ENCODE measurements at places on chromosomes 4 and X.

DNA sequence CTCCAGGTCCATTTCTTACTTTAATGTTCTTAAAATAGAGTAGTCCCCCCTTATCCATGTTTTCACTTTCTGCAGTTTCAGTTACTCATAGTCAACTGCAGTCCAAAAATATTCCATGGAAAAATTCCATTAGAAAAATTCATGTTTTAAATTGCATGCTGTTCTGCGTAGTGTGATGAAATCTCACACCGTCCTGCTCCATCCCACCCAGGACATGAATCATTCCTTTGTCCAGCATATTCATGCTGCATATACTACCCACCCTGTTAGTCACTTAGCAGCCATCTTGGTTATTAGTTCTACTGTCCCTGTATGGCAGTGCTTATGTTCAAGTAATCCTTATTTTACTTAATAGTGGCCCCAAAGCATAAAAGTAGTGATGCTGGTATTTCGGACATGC lies 5.4 kb upstream of the PDLIM5 start:
- DNase-seq = no peak

DNA sequence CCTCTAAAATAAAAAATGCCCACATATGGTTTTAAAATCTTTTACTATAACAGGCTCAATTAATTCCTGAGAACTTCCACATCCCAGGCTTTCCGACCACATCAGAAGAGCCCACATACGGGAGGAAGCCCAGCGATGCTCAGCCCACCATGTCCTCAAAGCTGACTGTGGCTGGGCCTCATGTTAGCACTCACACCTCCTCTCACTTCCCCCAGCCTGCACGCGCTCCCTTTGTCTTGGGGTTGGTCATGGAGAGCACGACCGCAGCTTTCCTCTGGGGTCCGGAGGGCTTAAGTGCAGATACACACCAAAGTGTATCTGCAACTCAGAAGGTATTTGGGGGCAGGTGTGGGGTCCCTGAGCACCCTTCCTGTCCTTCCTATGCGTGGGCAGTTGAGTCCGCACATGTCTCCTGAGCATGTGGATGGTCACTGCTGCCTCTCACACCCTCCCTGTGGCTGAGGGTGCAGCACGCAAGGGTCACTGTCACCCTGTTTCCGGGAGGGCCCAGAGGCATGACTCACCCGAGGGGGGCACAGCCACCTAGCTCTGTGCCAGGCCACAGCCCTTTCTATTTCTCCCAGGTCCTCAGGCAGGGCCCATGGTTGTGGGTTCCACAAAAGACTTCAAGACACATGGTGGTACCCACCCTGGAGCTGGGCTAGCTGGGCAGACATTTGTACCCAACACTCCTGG lies 21.2 kb downstream of the WDR1 start:
- no peak for DNase-seq

- DNase-seq = no peak
These were observed 498.4 kb downstream of the BCOR start for GRCh38 chrX:39599339-39599738.

DNA sequence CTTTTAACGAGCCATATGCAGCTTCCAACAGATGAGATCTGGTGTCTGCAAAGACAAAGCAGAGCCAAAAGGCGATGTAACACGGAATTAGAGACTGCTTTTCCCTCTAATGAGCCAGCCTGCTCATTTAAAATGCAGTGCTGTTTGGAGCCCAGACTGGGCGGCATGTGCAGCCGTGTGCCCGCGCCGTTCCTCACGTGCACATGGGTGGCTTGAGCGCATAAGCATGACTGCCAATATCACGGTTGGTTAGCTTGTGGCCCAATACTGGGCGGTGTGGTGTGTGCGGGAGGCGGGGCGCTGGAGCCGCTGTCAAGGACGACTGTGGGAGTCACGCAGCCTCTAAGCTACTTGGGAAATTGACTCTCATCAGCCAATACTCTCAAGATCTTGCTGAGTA lies 87.0 kb upstream of the SCOC start:
- DNase-seq = no peak

- no peak for DNase-seq
These were observed 1043.6 kb downstream of the CCSER1 start for GRCh38 chr4:91170768-91171167.

DNA sequence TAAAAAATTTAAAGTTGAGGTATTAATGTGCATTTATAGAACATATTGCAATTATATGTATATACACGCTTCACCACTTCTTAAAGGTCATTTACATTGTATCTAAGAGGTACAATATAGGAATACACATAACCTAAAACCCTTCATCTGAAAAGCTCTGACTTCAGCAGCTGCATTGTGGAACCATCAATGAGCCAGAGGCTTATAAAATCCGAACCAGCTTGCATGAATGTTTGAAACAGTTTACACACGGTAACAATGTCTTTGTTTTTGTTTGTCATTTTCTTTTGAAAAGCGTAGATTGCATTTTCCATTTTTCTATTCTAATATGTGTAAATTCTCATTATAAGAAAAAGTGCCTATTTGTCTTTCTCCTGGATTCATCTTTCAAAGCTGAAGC lies 221.6 kb downstream of the DCLK2 start:
- DNase-seq = no peak

DNA sequence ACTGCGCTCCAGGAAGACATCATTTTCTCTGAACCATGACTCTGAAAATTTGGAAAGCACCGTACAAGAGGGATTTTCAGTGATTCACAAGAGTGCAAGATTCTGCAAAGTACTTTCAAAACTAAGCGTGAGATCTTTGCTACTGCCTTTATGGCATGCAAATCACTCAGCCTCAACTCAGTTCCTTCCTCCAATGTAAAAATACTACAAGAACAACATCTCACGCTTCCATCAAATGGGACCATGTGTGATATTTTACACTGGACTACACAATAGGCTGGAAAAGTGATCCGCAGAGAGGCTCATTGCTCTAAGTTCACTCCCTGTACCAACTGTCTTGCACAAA lies 674 bp upstream of the IL15 start:
- no peak for DNase-seq

- DNase-seq = no peak
These were observed 105.2 kb downstream of the UCHL1 start for GRCh38 chr4:41361794-41362526.

DNA sequence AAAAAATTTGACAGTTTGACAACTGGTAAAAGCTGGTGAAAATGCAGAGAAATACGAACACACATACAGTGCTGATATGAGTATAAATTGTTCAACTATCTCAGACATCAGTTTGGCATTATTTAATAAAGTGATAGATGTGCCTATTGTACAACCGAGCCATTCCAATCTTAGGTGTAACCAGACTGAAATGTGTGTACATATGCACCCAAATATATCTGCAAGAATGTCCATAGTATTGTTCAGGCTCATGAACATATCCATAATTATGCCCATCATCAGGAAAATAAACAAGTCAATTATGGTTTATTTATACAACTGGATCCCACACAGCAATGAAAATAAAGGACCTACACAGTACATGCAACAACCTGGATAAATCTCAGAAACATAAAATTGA lies 188.9 kb upstream of the DDX53 start:
- no peak for DNase-seq

DNA sequence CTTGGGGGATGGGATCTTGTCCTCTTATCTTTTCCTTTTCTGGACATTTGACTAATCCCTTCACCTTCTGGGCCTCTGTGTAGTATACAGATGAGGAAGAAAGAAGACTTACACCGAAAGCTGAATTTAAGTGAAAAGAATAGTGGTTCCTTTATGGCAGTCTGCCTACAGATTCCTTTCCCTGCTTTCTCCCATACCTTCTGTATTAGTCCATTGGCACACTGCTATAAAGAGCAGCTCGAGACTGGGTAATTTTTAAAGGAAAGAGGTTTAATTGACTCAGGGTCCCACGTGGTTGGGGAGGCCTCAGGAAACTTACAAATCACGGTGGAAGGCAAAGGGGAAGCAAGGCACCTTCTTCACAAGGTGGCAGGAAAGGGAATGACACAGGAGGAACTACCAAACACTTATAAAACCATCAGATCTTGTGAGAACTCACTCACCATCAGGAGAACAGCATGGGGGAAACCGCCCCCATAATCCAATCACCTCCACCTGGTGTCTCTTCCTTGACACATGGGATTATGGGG lies 34.0 kb upstream of the CD38 start:
- no peak for DNase-seq

DNA sequence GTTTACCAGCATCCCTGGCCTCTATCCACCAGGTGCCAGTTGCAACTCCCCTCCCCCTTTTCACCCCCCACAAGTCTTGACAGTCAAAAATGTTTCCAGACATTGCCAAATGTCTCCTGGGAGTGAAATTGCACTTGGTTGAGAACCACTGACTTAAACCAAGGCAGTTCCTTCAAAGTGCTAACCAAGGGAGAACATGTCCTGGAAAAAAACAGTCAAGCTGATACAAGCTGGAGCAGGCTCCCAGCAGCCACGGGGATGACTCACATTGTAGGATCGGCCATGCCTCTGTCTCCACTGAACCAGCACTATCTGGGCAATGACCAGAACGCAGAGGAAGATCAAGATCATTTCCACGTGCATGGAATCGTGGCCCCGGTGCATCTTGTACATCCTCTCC lies 11.4 kb downstream of the RNF175 start:
- DNase-seq = no peak

- DNase-seq = no peak
These were observed 255.6 kb upstream of the JADE1 start for GRCh38 chr4:128553686-128554515.

- no peak for DNase-seq
These were observed 514.3 kb downstream of the PCDH7 start for GRCh38 chr4:31234494-31234893.

- DNase-seq = no peak
These were observed 35.1 kb downstream of the CYTL1 start for GRCh38 chr4:4984186-4984585.

DNA sequence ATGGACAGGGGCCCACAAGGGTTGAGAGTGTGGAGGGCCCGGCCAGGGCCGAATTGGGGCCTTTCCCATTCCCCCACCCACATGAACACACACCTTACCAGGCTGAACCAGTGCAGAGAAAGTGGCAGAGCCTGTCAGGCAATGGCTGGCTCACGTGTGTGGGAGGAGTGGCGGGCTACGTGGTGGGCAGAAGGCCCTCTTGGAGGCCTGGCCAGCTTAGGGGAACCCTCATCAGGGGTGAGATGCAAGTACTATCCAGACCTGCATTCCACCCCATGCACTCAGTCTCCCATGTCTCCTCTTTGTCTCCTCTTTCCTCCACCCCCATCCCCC lies 965 bp downstream of the TCEAL4 start:
- no peak for DNase-seq

- DNase-seq = no peak
These were observed 7.4 kb upstream of the MGST2 start for GRCh38 chr4:139658185-139658584.

- no peak for DNase-seq
These were observed 46.9 kb downstream of the KIF4A start for GRCh38 chrX:70336767-70337166.
